ENCODE measurements at places on chromosomes 1 and 21. TPM values are rescaled to one million over a fixed set of nuclear protein-coding genes. Genes with fewer than 3 reads are reported as not detected.
A peak's percentile ranks its signal among the peaks of the same experiment; 100 is the strongest.

DNA sequence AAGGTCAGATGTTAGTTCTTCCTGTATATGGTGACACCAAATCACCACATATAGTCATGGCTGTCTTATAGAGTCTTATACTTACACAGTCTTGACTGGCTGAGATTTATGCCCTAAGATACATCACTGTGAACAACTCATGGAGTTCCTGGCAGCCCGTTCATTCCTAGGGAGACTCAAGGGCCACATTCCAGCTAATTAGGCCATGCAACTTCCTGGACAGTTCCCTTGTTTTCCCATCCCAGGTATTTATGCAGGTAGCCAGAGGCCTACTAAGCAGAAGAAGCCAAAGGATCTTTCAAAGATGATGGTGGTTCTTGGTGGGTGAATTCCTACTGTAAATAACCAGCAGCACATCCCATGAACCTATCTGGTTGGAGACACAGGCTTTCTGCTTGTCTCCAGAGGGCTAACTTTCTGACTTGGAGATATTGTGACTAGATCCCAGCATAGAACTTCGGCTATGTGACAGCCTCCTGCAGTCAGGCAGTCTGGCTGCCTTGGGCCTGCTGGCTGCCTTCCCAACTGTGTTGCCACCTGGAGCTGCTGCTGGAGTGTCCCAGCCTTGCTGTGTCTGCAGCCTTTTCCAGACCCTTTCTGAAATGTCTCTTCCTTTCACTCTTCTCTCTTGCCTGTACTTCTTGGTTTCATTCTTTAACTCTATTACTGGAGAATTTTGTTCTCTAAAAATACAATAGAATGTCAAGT is 283.8 kb downstream of the CACNA1E start:
- DNase-seq: no peak

- no peak for DNase-seq
Observed at GRCh38 chr1:183370399-183371058, 47.7 kb downstream of the NMNAT2 start.

- DNase-seq: peak; percentile 41
Observed at GRCh38 chr1:225882694-225883615, 775 bp upstream of the TMEM63A start.

DNA sequence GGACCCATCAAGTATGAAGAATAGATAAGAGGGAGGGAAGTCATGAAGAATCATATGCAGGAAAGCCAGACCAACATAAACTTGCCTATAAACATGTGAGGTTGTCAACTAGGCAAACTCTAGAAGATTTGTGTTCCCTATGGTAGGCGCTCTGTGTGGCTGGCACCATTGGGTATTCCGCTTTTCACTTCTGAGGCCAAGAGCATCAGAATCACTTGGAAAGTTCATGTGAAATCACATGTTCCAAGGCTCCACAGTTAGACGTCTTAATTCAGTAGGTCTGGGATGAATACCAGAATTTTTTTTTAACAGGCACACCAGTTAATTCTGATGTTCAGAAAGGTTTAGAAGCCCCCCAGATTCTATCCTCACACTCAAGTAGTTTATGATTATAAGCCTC is 50.5 kb upstream of the LAX1 start:
- DNase-seq: no peak

DNA sequence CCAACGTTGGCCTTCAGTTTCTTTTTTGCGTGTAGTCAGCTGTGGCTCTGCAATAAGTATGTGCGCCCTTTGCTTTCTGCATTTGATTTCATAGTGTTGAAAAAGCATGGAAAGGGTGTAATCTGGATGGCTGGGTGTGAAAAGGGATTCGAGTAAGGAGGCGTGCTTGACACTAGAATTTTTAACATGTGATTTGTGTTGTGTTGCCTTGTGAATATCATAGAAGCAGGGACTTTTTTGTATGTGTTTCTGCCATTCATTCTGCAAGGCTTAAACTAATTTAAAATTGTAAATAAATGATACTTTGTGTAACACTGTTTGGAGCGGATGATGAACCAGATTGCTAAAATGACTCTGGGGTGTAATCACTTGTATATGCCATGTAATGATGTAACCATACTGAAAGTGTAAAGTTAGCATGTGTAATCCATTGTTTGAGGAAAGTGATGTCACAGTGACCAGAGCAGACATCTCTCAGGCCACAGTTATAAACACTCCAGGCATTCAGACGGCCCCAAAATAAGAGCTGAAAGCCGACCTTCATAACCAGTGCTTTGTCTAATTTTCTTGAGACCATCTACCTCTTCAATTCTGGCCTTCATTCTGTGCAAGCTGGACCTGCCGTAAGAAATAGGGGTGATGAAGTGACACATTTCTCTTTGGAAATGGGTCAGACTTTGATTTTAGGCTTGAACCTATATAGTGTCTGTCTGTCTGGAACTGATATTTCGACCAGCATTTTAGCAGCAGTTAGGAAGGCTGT is 618 bp downstream of the SH3BGR start:
- DNase-seq: peak; percentile 92

- DNase-seq: no peak
Observed at GRCh38 chr1:195053478-195053877, 1554.8 kb downstream of the KCNT2 start.

- DNase-seq: no peak
Observed at GRCh38 chr1:53982763-53983104, 35.3 kb downstream of the LDLRAD1 start.

DNA sequence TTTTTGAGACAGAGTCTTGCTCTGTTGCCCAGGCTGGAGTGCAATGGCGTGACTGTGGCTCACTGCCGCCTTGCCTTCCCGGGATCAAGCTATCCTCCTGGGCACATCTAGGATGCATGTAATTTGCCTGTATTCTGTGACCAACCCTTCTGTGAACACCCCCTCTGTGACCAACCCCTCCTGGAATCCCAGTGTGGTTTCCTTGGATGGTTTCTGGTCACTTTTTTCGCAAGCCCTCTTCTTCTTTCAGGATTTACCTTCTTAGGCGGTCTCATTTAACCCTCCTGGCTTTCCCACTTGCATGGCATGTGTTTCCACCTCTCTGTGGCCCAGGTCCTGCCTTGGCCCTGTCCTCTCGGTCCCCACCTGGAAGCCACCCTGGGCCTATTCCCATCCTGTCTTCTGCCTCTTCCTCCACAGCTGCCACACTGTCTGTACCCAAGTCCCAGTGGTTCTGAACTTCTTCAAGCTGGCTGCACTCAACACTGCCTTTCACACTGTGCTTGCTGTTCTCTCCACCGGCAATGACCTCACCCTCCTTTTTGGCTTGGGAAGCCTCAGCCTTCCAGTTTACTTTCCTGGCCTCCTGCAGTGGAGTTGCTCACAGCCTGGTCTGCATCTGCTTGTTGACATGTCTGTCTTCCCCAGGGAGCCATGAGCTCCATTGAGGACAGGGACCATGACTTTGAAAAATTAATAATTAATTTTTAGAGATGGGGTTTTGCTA is 57.0 kb downstream of the DISC1 start:
- no peak for DNase-seq

DNA sequence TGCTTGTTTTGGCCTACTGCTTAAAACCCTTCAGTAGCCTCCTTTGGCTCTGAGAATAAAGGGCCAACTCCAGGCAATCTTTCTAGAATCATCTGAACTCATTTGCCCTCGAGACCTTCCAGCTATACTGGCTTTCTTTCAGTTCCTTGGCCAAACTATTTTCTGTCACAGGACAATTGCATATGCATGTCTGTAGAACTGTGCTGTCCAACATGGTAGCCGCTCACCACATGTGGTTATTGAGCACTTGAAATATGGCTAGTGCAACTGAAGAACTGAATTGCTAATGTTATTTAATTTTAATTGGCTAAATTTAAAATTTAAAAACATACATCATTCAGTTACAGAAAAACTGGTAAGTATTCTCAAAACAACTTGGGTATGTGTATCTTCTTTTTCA is 14.3 kb upstream of the GNL2 start:
- DNase-seq: no peak

- no peak for DNase-seq
Observed at GRCh38 chr1:17310068-17310640, 2.2 kb downstream of the PADI4 start.

GRCh38 chr1:200873671-200874397 is 1.1 kb downstream of the GPR25 start:
- DNase-seq: no peak

Gene MYBPH
- total RNA-seq: 0.08 TPM

Gene PKLR
- total RNA-seq: not detected

Gene CAMK2N1
- 5.2 TPM for total RNA-seq

Gene PPFIA4
- 10.0 TPM for total RNA-seq

Gene CTH
- 7.6 TPM for total RNA-seq

Data from fibroblast of the aortic adventitia (primary cell).